HuH-7.5 (cell line): ENCODE measurements at places on chromosomes 6 and 20.

GRCh38 chr6:144144996-144145395 lies 5.3 kb upstream of the STX11 start:
- DNase-seq: no peak

GRCh38 chr20:313948-314347 lies 11.4 kb upstream of the SOX12 start:
- no peak for DNase-seq

- DNase-seq: no peak
Observed at GRCh38 chr20:16744178-16744807, 3.9 kb upstream of the OTOR start.

GRCh38 chr6:130065609-130066156 lies 47.3 kb downstream of the L3MBTL3 start:
- no peak for DNase-seq

GRCh38 chr6:35191889-35192288 lies 21.9 kb upstream of the SCUBE3 start:
- DNase-seq: no peak

- DNase-seq: no peak
Observed at GRCh38 chr6:100833972-100834574, 47.1 kb downstream of the ASCC3 start.

- no peak for DNase-seq
Observed at GRCh38 chr20:36372666-36373065, 66.5 kb downstream of the DLGAP4 start.

DNA sequence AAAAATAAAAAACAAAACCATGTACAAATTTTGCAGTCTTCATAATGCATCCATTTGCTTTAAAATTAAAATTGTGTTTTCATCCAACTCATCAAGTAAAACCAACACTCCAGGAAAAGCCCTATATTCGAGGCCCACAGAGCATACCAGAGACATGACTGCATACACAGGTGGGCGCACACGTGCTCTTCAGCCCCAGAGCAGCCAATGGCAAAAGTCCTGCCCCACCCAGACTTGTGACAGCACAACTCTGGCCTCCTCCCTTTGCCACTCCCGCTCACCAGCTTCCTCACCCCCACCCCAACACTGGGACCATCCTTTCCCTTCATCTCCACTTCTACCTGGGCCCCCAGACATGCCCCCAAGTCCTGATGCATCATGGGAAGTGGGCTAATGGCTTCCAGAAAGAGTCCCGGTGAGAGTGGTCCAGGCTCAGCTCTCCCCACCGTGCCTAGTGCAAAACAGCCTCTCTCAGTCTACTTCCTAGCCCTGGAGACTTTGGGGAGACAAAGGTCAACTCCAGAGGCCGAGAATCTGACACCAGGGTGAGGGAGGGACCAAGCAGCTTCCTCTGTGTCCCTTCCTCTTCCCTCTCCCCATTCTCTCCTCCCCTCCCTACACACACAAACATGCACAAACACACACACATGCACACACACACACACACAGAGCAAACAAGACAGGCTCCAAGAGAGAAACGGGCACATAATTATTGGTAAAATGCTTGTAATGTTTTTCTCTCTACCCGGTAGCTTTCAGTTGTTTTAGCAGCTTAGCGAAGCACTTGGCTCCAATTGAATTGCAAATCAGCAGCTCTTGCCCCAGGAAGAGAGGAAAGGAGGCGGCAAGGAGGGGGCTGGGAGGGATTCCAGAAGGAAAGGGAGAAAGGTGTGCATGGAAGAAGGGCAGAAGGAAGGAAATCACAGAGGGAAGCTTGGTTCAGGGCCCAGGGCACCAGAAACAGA lies 14.3 kb downstream of the GRM4 start:
- no peak for DNase-seq

- no peak for DNase-seq
Observed at GRCh38 chr6:88855541-88856147, 107.8 kb downstream of the RNGTT start.

- DNase-seq: no peak
Observed at GRCh38 chr20:34938466-34939163, 17.0 kb downstream of the GSS start.

GRCh38 chr6:43736211-43736786 lies 33.7 kb upstream of the VEGFA start:
- DNase-seq: no peak

DNA sequence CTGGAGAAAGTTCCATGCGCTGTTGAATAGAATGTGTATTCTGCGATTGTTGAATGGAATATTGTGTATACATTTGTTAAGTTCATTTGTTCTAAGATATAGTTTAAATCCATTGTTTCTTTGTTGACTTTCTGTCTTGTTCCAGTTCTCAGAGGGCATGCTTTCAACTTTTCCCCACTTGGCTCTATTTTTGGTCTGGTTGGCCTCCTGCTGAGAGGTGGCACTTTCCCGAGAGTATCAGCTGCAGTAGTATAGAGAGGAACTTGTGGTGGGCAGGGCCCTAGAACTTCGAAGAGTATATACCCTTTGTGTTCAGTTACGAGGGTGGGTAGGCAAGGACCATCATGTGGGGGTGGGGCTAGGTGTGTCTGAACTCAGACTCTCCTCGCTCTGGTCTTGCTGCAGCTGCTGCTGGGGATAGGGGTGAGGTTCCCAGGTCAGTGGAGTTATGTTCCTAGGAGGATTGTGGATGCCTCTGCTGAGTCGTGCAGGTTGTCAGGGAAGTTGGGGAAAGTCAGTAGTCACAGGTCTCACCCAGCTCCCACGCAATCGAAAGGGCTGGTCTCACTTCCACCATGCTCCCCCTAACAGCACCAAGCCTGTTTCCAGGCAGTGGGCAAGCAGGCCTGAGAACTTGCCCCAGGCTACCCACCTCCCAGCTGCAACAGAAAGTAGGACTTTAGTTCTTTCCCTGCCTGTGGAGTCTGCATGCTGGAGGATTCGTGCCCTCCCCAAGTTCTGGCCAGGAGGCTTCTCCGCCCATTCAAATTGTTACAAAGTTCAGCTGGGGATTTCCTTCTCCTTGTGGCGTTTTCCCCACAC lies 118.9 kb upstream of the SSTR4 start:
- DNase-seq: no peak

GRCh38 chr6:47400581-47400980 lies 77.0 kb upstream of the CD2AP start:
- no peak for DNase-seq

DNA sequence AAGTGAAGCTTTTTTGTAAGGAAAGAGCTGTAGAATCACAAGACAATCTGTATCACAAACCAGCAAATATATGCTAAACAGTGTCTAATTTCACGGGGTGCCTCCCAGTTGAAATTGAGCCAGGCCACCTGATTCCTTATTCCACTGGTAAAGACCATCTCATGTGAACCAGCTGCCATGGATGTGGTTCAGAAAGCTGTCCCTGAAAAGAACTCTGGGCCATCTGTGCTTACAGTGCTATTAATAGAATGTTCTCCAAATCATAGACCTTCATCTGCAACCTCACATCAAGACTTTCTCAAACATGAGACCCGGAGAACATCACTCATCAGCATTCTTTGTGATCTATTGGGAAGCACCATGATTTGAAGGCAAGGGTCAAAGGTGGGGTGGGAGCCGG lies 89.7 kb downstream of the FBXO5 start:
- no peak for DNase-seq

GRCh38 chr6:87068795-87069194 lies 26.1 kb downstream of the CGA start:
- DNase-seq: no peak

DNA sequence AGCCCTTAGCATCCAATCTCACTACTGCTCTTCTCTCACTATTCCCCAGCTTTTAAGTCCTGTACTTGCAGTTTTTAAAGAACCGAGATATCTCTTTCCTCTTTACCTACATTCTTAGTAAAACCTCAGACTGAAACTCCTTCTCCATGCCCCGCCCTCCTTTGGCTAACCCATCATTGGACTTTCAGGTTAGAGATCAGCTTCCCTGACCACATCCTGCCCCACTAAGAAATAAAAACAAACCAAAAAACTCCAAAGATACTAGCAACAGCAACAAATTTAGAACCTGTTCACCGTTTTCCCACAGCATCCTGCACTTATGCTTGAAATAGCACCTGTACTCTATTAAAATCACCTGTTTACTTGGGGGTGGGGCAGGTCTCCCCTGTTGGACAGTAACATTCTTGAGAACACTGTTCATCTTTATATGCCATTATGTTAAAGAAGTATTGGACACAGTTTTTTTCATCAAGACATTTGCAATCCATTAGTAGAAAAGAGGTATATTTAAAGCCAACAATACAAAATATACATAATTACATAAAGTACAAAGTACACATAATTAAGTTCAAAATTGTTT lies 16.3 kb upstream of the SMAP1 start:
- no peak for DNase-seq

DNA sequence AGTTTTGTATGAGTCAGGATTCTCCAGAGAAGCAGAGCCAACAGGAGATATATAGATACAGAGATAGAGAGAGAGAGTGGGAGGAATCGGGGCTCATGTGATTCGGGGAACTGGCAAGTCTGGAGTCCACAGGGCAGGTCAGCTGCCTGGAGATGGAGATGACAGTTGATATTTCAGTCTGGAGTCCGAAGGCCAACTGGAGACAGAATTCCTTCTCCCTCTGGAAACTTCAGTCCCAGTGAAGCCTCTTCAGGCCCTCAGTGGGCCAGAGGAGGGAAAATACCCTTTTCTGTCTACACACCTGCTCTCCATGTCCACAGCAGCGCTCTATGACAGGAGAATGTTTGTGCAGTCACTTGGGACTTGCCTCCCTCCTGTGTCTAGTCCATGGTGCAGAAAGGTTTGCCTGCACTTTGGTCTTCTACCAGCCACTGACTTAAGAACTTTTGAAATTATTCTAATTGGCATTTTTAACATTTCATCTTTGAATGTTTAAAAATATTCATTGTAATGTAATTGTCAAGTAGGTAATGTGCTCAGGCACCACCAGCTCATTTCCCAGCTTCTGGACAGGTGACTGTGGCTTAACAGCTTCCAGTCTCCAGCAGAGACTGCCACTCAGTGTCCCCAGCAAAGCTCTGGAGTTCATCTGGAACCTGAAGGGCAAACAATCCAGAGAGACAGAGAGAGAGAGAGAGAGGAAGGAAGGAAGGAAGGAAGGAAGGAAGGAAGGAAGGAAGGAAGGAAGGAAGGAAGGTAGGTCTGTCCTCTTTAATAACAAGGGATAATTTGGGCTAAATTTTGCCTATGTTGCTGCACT lies 43.8 kb upstream of the AFDN start:
- no peak for DNase-seq

DNA sequence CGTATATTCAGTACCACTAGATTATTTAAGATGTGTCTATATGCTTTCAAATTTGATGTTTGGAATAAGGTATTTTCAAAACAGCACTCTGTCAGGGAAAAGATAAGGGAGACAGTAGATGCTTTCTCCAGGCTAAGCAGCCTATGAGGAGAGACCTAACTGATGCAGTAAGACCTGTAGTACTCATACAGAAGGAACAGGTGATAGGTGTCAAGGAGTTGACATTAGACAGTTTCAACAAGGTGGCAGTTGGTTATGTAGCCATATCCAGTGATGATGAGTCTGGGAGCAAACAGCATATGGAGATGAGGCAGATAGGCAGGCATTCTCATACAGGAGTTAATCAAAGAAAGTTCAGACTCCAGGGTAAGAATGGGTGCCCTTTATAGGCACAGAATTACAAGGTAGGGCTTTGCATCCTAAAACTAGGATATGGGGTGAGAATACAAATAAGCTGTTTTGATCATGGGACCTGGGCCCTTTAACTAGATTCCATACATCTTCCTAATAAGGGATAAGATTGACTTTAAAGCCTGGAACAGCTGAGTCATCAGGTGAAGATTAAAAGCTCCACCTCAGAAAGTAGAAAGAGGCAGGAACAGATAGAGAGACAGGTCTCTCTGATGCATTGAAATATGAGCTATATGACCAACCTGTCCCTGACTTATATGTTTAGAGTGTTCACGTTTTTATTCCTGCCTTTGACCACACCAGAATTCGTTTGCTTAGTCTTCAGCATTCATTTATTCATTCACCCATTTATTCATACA lies 7.9 kb downstream of the RSPH4A start:
- no peak for DNase-seq

DNA sequence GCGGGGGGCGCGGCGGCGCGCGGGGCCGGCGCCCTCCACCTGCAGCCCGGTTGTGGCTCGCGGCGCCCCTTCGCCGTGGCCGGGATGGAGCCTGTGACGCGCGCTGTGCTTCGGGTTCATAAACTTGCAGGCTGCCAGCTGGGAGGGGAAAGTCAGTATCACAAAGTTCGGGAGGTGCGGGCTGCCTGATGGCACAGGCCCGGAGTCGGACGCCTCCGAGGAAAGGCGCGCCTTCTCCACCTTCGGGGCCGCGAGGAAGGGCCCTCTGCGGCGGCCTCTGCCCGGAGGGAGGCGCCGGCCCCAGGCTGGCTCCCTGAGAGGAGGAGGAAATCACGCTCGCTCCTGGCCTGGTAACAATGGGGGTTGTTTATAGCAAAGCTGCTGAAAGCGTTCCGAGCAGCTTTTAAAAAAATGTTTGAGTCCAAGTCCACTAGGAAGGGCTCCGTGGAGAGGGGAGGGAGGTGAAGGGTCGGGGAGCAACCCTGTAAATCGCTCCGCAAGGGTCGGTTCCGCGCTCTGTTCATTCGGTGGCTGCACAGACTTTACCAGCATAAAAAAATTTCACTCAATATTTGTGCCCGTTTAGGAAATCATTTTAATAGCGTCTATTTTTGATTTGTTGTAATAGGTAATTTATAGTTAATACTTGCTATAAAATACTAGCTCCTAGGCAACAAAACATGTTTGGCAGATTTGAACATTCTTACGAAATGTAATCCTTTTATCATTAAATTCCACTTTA lies 1.0 kb downstream of the AFDN start:
- peak; percentile 57 for DNase-seq

- no peak for DNase-seq
Observed at GRCh38 chr6:170000071-170000843, 248.8 kb downstream of the ERMARD start.

- DNase-seq: no peak
Observed at GRCh38 chr6:118786596-118787453, 107.1 kb upstream of the ASF1A start.

DNA sequence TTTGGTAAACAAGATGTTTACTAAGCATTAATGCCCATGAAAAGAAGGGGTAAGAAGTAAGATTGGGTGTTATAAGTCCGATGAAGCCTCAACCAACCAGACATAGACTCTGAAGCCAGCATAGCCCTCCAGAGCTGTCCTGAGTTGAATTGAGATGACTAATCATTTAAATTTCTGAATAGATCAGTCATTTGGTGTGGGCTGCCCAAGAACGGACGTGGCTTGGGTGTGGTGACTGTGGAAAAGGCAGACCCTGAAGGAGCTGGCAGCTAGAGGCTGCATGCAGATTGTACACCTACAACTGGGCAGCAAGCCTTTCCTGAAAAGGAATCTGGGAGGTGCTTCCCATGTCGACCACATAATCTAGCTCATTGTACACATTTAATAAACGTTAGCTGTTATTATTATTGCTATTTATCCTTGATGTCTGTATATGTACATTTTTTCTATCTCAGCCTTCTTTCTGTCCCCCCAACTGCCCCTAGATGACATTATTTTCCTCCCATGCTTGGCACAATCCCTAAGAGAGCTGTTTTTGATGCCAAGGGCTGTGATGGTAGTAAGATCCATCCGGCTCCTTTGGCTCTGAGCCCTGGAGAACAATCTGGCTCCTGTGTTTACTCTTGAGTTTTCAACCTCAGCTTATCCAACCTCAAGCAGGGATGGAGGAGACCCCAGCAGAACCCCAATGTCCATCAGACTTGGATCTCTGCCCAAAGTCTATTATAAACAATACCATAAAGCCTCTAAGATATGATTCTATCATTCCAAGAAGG lies 57.6 kb upstream of the JAG1 start:
- DNase-seq: no peak

- no peak for DNase-seq
Observed at GRCh38 chr6:163293286-163293685, 121.2 kb upstream of the QKI start.

GRCh38 chr6:167717867-167718266 lies 108.8 kb upstream of the AFDN start:
- no peak for DNase-seq

- DNase-seq: no peak
Observed at GRCh38 chr6:120918137-120918536, 416.1 kb downstream of the TBC1D32 start.
